ENCODE measurements at places on chromosomes 3 and 15.
A peak's percentile ranks its signal among the peaks of the same experiment; 100 is the strongest.

DNA sequence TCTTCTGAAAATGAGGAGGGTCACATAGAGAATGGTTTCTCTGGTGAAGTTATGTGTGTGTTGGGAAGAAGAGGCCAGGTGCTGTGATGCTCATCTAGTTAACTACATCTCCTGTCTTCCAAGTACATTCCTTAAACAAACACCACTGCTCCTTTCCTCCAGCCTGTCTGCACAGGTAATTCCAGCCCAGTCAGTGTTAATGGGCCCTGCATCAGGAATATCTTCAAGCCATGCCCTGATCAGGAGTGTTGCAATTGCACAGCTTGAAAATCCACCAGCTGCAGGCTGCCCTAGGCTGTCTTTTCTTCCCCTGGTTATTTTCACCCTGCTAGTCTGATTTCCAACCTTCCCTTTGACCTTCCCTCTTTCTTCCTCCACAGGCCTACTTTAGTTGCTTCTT lies 41.9 kb upstream of the LMOD3 start:
- no peak for DNase-seq

DNA sequence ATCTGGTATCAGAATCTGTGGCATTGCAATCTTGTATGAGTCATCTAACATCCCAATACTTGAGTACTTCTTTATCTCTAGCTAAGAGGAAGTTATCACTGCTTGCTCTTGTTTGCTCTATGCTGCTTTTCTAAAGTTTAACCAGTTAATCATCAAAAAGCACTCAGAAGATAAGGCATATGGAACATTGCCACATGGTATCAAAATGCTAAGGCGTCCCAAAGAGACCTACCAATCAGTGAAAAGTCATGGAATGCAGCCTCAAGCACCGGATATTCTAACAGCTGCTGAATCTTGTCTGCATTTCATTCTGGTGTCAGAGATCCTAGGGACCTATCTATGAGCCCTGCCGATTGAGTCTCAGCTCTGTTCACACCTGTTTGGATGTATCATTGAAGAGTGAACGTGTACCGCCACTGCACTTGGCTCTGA lies 192.8 kb downstream of the ARPP21 start:
- no peak for DNase-seq

DNA sequence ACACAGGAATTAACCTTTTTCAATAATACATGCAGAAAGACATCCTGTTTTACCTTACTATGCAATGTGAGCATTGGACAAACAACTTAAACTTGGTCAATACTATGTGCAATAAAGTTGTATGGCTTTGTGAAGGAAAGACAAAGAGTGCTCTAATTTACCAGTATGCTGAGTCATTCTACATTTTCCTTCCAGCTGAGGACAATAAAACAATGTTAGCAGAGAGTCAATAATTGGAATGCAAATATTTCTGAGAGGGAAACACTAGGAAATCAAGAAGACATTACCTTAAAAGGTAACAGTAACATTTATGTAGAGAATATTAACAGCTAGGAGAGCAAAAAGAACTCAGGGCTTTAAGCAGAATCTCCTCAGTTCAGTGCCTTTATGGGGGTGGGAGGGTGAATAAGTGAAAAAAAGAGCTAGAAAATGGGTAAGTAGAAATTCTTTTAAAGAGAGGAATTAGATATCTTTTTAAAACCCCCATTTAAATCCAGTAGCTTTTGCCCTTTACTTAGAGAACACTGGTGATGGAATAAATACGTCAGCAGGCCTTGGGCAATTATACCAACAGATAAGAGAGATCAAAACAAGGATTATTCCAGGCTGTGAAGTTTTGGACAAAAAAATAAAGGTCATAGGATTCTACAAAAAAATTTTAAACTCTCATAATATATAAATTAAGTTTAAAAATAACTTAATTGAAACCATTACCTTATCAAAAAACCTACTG lies 11.6 kb upstream of the HGD start:
- DNase-seq, result peak; percentile 74

- no peak for DNase-seq
Measured at GRCh38 chr3:172776049-172776717, 25.7 kb downstream of the ECT2 start.

- DNase-seq, result no peak
Measured at GRCh38 chr3:149437286-149437685, 37.2 kb upstream of the TM4SF4 start.

DNA sequence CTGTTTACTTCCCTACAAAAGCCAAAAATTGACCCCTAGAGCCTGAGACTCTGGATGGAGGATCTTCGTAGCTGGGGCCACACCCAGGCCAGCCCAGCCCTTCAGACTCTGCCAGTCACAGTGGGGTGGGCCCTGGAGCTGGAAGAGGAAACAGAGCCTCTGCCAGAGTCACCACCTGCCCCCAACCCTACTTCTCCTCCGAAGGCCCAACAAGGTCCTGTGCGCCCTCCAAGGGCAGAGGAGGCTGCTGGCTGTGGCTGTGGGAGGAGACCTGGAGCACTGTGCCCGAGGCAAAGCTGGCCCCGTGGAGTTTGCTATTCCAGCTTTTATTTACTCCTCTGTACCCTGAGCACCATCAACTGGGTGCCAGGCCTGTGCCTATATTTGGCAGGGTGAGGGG lies 19.0 kb downstream of the CISH start:
- no peak for DNase-seq

DNA sequence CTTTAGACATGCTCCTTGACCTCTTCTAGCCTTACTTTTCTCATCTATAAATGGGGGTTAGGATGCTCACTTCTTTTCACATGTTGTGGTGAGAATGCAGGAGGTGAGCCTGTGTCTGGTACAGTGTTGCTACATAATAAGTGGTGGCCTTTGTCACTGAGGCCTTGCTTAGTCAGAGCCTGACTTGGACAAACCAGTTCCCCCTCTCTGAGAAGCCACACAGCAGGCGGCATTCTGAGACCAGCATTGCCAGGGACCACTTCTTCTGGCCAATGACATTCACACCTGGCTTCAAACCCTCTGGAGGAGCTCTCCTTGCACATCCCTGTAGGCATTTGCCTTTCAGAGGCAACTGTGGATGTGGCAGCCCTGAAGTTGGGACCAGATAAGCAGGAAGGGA lies 95.7 kb downstream of the MINAR1 start:
- no peak for DNase-seq

All from fibroblast of upper back skin (primary cell).